ENCODE measurements at places on chromosomes 12 and 14.

GRCh38 chr12:124603831-124604251 lies 36.4 kb upstream of the NCOR2 start:
- DNase-seq = no peak

GRCh38 chr12:102347811-102348210 lies 132.6 kb downstream of the IGF1 start:
- no peak for DNase-seq

- no peak for DNase-seq
Observed at GRCh38 chr14:91417983-91418386, 365 bp upstream of the CCDC88C start.

- no peak for DNase-seq
Observed at GRCh38 chr12:49098035-49098451, 3.4 kb upstream of the DHH start.

DNA sequence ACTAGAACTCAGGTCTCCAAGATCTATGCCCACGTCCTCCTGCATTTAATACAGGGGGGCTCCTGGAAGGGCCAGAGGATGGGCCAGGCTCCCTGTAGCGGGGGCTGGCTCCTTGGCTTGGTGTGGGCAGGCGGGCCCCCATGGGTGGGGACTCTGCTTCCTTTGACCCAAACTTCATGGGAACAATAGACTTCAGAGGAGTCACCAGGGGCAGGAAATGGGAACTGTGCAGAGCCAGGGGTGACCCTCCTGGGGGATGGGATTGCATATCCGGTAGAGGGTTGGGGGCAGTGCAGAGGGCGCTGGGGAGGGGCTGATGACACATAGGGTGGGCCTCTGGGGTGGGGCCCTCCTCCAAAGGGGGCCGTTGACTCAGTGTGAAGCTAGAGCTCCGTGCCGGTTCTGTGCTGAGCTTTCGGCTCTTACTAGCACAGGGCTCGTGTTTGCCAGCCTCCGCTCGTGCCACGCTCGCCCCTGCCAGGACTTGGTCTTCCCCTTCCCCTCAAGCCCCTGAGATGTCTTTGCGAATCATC lies 4.6 kb downstream of the TEAD4 start:
- DNase-seq = no peak

DNA sequence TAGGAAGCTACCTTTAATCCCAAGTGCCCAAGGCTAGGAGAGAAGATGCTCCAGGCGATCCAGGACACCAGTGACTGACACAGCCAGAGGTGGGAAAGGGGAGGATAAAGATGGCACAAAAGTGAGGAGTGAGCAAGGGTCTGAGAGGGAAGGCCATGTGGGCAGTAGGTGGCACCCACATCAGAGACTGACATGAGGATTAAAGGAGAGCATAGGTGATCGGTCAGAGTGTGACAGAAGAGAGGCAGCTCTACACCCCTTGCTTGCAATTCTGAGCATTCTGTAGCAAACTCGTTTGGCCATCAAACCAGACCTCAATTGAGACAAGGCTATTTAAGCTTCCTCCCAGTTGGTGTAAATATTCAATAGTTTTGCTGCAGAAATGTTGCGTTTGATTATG lies 724 bp upstream of the CD27 start:
- DNase-seq = no peak

- DNase-seq = no peak
Observed at GRCh38 chr12:6959058-6959804, 8.1 kb downstream of the PTPN6 start.

- DNase-seq = no peak
Observed at GRCh38 chr14:62629176-62629725, 416.0 kb downstream of the KCNH5 start.

GRCh38 chr12:28869197-28869596 lies 279.9 kb upstream of the FAR2 start:
- no peak for DNase-seq

DNA sequence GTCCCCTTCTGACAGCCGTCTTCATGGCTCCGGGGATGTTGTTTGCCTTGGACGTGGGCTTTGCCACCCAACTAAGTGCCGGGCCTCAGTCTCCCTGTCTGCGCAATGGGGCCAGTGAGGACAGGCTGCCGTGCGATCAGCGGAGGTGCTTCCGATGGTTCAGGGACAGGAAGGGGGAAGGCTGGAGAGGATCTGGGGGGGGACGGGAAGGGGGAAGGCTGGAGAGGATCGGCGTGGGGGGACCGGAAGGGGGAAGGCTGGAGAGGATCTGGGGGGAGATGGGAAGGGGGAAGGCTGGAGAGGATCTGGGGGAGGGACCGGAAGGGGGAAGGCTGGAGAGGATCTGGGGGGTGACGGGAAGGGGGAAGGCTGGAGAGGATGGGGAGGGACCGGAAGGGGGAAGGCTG lies 3.4 kb downstream of the MMP17 start:
- no peak for DNase-seq

DNA sequence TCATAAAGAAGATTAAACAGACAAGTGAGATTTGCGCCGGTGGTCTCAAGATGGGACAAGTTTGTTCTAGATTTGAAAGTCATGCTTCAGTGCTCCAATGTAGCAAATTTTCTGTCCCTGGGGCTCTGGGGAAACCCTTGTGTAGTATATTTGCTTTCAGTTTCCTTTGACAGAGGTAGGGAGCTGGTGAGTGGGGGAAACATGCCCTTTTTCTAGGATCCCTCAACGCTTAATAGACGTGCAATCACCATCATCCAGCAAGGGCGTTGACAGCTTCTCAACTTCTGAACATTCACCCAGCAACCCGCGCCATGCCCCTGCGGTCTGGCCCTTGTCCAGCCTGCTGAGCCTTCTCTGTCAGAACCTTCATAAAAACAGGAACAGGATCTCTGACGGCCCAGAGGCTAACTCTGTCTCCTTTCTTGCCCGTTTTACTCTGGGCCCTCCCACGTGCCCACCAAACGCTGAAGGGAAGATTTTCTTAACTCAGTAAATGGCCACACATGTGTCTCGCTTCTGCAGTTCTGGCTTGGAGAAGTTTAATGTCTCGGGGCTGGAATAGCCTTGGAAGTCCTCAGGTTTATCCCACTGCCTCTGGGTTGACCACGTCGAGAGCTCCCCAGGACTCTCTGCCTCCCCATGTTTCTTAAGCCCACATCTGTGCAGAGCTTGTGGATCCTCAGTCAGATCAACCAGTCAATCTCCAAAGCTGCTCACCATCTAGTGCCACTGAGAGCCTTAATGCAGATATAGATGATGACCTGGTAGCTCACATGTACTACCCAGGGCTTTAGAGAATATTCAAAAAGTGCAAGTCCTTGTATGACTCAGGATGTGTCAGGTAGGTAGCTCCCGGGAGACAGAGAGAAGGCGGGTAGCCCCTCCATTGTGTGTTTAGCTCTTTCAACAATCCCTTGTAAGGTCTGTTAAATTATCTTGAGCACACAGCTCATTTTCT lies 58.1 kb upstream of the CCND2 start:
- no peak for DNase-seq

DNA sequence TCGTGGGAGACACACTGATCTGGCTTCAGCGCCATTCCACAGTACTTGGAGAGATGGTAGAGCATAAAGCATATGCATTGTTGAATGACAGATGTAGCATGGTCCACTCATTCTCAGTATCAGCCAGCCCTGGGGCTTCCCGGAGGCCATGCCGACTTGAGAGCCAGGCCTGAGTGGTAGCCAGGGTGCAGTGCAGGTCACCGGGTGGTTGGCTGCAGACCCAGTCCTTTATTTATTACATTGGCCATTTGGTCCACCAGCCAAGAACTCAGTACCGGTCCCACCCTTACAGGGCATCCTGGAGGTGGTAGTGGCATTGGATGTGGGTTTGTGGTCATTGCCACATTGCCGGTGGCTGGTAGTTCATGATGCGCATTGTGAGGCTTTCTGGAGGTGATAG lies 121.6 kb upstream of the RTL1 start:
- DNase-seq = no peak

GRCh38 chr14:68418174-68419118 lies 374.4 kb downstream of the ZFP36L1 start:
- DNase-seq = no peak

DNA sequence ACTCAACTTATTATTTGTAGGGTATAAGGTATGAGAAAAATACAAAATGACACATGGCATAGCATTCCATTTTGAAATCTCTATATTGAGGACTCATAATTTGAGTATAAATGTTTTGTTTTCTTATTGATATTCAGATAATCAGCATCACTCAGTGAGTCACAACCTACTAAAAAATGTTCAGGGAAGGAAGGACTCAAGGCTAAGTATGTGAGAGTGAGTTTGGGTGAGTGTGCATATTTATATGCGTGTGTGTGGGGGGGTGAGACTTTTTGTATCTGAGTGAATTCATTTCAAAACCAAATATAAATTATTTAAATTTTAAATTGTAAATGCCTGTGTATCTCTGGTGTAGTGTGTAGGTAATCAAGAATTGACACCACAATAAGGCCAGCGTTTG lies 87.8 kb upstream of the PRKD1 start:
- DNase-seq = no peak

- no peak for DNase-seq
Observed at GRCh38 chr12:83110424-83110823, 423.7 kb downstream of the TMTC2 start.

- no peak for DNase-seq
Observed at GRCh38 chr14:60317609-60318008, 68.6 kb downstream of the PPM1A start.

DNA sequence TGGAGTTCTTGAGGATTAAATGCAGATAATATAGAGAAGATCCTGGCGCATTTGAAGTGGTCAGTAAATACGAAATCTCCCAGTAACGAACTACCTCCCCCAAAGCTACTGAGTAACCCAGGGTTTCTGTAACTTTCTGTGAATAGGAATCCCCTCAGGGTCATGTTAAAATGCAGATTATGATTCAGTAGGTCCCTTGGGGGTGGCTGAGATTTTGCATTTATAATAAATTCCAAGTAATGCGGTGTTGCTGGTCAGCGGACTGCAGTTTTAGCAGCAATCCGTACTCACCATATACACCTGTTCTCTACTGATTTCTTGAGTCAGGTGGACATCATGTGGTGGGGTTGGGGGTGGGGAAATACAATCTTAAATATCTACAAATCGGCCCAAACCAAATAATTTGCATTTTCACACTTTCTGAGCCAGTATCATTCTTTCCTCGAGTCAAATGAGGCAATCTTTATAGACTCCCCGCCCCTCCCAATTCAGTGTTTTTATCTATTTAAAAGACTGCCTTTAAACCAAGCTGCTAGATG lies 868 bp downstream of the SPATA7 start:
- DNase-seq = no peak

- no peak for DNase-seq
Observed at GRCh38 chr12:1837541-1838204, 17.3 kb downstream of the LRTM2 start.

DNA sequence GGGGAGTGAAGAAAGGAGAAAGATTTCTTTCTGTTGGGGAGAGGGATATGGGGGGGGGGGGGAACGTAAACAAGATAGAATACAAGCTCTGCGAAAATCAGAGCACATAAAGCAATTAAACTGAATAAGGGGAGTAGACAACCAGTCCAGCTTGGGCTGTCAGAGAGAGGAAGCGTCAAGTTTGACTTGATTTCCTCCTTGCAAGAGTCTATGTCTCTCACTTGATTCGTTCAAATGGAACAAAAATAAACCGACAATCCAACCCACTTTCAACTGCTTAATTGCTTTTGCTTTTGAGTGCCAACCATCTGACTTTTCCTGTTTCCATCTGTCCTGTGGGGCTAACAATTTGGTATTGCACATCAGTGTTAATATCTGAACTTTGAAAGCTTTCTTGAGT lies 942 bp downstream of the SYT1 start:
- no peak for DNase-seq

GRCh38 chr12:83866477-83866876 lies 1046.1 kb downstream of the SLC6A15 start:
- DNase-seq = no peak

DNA sequence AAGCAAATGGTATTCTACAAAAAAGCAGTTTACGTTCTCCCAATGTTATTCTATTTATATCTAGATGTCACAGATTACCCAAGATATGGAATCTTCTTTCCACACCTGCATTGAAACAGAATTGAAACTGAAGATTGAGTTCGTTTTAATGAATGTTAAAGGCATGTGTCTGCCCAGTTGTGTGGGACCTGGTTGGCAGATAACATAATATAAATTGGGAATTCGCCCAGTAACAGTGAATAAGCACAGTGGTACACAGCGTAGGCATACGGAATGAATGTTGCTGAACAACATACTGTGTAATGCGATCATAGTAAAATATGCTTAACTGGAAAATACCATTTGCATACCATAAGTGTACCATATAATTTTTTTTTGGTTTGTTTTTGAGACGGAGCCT lies 4.3 kb downstream of the KHNYN start:
- no peak for DNase-seq
